ENCODE measurements at places on chromosomes 6 and 20.
A peak's percentile ranks its signal among the peaks of the same experiment; 100 is the strongest.

DNA sequence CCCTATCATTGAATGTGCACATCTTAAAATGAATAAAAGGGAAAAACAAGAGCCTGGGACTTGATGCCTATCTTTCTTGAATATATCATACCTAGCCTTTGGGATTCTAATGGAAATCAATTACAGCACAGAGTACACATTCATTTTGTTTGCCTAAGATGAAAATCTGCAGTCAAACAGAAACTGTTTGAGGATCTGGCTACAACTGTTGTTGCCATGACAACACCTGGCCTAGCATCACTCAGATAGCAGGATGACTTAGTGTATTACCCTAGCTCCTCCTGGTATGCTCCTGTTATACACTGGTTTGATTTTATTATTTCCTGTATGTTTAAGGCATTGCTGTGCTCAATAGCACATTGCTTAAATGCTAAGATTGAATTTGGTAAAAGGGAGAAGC lies 71.5 kb upstream of the LAMP5 start:
- peak; percentile 70 for DNase-seq

DNA sequence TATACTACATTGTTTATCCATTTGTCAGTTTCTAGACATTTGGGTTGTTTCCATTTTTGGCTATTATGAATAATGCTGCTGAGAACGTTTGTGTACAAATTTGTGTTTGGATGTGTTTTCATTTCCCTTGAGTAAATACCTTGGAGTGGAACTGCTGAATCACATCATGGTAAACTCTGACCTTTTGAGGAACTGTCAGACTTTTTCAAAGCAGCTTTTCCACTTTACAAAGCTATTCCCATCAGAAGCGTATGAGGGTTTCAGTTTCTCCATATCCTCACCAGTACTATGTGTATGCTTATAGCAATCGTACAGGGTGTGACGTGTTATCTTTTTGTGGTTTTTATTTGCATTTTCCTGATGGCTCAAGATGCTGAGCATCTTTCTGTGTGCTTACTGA lies 103.7 kb downstream of the MYO6 start:
- DNase-seq: no peak

DNA sequence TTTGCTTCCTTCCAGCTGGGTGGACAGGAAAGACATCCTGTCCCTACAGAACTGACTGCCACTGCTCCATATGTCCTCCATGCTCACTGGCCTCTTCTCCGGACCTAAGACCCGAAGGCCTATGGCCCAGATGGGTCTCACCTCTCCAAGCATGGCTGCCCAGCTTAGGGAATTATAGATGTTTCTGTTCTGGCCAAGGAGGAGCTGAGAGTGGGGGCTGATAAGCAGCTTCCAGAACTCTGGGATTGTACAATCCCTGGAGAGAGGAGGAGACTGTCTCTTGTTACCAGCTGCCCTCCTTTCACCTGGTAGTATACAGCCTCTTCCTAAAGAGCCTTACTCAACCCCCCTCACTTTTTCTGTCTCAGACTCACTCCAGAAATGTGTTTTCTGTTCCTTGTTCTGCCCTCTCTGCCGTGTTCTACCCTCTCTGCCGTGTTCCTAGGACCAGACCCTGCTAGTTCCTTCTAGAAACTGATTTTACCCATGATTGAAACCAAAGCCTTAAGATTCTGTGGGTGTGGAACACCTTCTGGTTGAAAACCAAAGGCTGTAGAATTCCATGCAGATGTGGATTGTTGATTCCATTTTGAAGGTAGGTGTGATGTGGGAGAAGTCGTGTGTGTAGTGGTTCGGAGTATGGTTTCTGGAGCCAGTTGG lies 28.7 kb downstream of the ANKS1A start:
- peak; percentile 27 for DNase-seq

GRCh38 chr6:167855825-167856425 lies 29.2 kb downstream of the AFDN start:
- no peak for DNase-seq

DNA sequence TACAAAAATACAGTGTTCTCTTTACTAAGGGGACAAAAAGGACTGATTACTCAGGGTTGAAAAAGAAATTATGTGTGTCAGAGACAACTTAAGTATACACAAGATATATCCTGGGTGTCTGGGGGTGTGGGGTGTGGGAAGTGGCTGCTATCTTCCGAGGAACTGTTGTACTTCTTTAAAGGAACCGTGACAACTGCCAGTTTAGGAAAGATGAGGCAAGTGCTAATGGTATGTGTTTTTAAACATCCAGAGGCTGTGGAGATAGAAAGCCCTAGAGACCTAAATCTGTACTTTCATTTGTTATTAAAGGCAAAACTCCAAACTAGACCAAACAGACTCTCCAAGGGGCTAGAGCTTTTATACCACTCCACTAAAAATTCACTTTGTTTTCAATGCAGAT lies 95.6 kb downstream of the SNAP25 start:
- no peak for DNase-seq

GRCh38 chr20:57280221-57280620 lies 13.8 kb upstream of the BMP7 start:
- DNase-seq: no peak

- DNase-seq: no peak
Observed at GRCh38 chr6:118295336-118295735, 252.8 kb upstream of the PLN start.

DNA sequence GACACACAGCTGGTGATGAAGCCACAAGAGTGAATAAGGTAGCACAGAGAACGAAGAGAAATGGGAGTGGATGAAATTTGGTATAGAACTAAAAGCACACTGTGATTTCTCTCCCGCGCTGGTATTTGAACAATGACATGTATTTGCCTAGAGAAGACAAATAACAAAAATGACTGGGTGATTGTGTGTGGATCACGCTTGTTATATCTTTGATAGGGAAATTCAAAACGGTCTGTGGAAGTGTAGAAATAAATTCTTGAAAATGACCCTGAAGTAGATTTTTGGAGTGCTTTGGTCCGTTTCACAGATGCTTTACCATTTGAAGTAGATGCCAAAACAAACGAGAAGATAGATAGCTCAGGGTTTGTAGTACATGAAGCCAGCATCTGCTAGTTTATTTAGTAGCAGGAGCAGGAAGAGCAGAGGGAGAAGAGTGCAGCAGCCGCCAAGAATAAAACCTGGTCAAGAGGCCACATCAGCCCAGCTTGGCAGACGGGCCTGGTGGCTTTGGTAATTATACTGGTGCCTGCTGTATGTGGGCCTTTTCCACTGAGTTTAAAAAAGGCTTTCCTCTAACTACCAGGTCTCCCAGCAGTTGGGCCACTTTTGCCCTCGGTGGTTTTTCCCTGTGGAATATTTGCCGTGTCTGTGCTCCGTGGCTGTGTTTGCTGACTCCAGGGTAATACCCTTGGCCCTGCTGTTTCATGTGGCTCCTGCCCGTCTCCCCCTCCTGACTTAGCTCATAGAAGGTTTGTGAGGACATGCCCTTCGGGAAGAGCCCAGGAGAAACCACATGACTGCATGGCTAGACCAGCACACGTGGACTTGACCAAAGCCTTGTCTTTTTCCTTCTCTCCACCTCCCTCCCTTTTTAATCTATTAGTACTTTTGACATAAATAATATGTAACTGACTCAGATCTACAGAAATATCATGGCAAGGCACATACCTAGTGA lies 294.0 kb downstream of the SOX4 start:
- DNase-seq: no peak

DNA sequence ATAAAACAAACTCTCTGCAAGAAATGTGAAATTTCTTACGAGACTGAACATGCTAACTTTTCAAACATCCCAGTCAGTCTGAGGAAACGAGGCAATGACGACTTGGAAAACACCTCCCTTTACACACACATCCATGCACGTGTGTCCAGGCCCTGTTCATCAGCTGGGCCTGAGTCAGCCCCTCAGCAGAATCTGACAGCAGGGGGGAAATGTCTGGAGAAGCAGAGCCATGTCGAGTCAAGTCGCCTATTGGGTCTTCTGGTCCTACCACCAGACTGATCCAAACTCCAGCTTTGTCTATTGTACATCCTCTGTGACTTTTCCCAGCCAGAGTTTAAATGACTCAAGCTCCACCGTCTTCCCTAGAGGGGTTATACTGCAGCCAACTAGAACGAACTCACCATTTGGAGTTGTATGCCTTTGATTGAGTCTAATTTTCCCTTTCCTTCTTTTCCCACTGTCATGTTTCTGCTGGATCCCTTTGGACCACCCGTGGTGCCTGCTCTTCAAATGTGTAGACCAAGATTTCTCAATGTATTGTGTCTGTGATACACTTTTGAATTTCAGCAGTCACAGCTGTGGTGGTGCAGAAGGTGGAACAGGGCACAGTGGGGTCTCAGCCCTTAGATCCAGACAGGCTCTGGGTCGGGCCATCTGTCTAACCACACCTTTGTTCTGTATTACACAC lies 254.0 kb downstream of the CDC5L start:
- no peak for DNase-seq

DNA sequence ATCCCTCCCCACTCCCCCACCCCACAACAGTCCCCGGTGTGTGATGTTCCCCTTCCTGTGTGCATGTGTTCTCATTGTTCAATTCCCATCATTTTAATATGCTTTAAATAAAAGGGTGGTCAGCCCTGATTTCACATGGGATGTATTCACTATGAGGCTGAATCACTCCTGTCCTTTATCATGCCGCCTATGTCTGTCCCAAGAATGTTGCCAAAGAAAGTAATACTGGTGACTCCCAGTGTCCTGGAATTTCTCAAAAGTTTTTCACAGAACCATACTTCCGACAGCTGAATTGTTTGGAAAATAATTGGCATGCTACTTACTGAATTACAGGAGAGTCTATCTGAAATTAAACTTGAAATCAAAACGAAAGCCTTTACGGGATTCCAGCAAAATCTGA lies 217.7 kb downstream of the HAO1 start:
- no peak for DNase-seq

DNA sequence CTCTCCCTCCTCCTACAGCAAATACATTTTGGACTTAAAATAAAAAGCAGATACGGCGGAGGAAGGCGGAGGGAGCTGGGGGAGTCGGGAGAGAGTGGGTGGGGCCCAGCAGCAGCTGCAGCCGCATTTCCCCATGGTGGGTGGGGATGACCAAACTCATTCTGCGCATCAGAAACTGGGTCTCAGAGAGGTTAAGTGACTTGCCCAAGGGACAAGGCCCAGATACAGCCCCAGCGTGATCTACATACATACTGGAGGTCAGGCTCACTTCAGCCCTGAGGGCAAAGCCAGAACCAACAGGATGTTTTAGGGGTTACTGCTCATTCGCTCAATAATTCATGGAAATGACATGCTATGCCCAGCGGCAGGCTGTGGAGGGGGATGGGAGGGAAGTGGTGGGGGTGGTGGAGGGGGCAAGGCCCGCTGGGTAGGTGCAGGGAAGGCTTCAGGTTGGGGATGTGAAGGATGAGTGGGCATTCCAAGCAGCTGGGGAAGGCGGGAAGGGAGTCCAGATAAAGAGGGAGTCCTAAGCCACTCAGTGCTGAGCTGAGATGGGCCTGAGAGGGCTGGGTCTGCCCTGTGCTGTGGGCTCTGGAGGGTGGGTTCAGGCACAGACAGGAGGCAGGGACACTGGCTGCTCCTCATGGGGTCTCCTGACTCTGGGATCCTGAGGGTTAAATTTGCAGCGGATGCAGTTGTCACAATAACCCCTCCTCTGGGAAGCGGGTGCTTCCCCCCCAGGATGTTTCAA lies 31.0 kb downstream of the DLGAP4 start:
- no peak for DNase-seq

DNA sequence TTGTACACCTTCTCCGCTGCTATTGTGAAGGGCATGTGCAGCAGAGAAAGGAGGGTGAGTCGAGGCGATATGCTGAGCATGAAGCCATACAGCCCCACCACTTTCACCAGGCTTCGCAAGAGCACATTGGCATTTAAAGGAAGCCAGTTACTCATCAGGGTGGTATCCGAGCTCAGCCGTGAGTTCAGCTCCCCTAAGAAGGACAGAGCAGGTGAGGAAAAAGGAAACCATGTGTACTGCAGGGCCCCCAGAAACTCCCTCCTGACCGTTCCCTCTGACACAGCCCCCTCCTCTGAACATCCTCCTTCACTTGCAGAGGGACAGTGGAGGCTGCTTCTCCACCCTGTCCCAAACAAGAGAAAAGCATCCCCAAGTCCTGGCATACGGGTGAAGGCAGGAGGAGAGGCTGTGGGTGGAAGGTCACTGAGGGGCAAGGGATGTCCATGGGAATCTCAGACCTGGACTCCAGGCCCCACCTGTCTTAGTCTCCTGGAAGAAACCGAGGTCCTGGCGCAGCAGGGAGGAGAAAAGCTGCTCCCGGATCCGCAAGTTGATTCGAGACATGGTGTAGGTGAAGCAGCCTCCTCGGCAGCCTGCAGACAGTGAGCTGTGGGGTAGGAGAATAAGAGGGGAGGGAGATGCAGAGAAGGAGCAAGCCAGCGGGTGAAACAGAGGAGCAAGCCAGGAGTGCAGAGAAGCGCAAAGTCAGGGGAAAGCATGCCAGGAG lies 3.2 kb downstream of the TAP2 start:
- DNase-seq: no peak

DNA sequence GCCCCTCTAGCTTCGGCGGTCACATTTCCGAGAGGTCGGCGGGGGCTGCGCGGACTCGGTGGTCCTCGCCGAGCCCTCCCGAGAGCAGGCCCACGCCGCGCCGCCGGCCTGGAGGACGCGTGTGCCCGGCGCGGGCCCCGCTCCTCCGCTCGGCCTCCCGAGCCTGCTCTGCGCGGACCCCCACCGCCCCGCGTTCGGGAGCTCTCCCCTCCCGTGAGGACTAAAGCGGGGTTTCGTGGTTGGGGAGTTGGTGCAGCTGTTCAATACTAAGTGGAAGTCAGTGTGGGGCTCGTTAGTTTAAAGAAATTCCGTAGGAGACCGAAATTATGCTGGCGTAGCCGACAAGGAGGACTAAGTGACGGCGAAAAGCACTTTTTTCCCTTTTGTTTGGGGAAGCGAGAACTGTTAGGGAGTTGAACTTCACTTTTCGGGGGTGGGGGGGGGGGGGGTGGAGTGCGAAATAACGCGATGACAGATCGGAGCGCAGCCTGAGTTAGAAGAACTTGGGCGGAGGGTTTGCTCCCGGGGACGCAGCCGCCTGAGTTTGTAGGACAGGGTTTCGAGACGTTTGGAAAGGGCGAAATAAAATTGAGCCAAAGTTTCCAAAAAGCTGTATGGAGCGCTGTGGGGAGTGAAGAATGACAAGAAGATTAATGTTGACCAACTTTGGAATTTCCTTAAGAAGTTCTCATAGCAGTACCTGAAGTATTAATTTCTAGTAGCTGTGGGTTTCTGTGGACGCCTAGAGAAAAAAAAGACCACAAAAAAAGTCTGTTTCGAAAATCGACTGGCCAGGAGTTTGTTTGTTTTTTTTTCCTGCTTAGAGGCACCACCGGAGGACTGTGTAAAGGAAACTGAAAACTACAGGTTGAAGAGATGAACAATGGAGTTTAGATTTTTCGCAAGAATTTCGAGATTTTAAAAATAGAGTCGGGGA lies 1.4 kb downstream of the QKI start:
- DNase-seq: peak; percentile 36

- peak; percentile 72 for DNase-seq
Observed at GRCh38 chr6:30647242-30648116, 546 bp downstream of the C6orf136 start.

- DNase-seq: no peak
Observed at GRCh38 chr6:113104951-113105350, 752.2 kb upstream of the MARCKS start.

GRCh38 chr6:170148709-170149470 lies 142.0 kb downstream of the DLL1 start:
- DNase-seq: no peak
